ENCODE measurements at places on chromosomes 1 and 21.

GRCh38 chr1:26025517-26025916 lies 3.9 kb downstream of the EXTL1 start:
- no peak for DNase-seq

GRCh38 chr21:25215698-25216384 lies 391.4 kb downstream of the MRPL39 start:
- no peak for DNase-seq

DNA sequence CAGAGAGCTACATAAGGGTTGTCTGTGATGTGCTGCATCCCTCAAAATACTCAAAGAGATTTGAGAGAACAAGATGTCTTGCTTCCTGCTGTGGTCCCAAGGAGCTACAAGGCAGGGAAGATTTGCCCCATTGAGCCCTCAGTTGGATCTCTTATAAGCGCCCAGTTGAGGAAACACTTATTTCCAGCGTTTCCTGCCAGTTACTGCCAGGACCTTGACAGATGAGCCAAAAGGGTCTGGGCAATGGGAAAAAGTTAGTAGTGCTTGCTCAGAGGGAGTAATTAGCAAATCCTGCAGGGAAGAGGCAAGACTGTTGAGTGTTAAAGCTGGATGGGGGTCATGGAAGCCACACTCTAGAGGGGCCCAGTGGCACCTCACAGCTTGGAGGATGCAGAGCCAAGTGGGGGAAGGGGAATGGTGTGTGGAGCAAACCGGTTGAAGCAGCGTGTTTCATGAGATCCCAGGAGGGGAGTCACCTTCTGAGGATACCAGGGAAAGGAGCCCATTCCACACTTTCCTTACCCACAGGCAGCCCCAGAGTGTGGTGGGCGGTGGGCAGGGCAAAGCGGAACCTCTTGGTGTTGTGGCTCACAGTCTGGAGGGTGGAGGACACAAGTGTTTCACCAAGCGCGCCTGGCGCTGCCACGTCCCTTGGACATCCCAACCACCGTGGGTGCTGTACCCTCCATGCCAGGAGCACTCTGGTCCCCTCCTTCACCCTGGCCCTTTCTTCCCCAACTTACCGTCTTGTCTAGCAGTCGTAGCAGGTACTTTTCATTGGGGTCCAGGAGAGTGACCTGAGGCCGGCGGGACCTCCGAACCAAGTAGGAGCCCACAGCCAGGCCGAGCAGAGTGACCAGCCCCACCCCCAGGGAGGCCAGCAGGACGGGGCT lies 805 bp downstream of the CYB5R1 start:
- no peak for DNase-seq

- DNase-seq: no peak
Measured at GRCh38 chr1:48470950-48471690, 884 bp downstream of the SPATA6 start.

- DNase-seq: no peak
Measured at GRCh38 chr1:46622344-46622743, 5.7 kb upstream of the MOB3C start.

DNA sequence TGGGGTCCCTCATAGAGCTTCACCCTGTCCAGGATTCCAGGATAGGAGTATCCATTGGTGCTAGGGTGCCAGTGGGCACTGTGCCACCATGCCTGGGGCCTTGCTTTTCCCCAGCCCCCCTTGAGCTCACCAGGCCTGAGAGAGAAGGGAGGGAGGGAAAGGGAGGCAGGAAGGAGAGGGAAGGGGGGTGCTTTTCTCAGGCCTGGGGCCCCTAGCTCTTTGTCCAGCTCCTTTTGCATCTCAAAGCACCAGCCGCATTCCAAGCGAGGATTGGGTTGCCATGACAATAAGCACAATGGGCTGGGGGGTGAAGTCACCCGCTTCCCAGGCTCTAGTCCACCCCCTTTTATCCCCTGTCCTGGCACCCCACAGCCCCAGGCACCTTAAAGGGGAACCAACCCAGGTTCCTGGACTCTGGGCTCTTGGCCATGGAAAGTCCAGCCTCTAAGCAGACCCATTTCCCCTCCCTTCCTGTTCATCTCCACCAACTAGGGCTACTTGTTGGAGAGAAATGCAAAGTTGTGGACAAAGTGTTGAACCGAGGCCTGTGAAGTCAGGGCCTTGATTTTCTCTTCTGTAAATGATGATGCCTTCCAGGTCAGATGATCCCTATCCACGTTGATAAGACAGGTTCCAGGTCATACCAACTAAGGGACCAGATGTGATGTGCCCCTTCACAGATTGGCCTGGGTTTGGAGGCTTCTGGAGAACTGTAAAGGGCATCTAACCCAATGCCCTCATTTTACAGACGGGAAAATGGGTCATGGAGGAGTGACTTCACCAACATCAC lies 11.4 kb downstream of the THBS3 start:
- DNase-seq: no peak

DNA sequence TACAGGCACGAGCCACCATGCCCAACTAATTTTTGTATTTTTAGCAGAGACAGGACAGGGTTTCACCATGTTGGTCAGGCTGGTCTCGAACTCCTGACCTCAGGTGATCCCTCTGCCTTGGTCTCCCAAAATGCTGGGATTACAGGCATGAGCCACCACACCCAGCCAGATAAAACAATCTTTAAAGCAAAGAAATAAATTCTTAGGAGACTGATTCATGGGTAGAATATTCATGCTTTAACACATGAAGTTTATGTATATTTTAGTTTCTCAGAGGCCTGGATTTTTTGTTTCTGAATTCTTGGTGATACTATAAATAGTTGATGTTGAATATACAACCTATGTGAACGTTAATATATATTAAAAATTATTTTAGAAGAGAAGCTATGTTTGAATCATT lies 127.4 kb upstream of the KIAA1614 start:
- no peak for DNase-seq

DNA sequence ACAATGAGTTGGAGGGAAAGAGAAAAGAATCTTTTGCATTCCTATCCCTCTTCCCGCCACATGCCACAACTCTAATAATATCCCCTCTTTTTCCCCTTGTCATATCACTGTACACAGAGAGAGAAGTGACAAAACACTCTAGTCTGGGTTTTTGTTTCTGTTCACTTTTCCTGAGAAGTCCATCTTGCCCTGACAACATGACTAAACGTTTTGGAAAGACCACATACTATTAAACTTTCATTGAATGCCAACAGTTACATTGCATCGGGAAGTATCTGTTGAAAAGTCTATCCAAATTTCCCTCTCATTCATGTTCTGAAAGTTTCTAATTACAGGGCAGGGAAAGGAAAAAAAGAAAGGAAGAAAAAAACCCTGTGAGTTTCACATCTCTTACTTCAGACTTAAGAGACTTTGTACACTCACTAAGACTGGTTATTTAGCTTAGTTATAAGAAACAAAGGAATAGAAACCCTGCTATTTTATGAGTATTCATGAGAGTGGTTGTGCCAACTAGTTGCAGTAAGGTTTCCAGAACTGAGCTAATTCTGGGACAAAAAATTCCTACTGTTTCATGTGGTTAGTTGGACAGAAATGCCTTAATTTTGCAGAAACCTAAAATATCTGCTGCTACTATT lies 16.9 kb downstream of the PLA2G4A start:
- no peak for DNase-seq

DNA sequence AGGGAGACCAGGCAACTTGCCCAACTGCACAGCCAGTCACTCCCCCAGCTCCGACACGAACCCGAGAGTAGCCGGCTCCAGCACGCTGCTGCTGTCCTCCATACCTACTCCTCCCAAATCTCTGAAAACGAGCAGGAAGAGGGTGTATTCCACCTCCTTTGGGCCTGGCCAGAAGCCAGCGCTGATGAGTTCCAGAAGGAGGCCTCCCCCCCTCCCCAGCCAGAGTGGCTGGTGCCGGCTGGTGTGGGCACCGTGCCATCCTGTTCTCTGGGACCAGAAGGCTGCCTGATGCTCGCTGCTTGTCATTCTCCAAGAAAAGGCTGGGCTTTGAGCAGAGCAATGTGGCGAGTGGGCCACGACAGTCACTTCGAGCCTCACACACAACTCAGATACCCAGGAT lies 22.2 kb downstream of the KCNN3 start:
- DNase-seq: no peak

- no peak for DNase-seq
Measured at GRCh38 chr1:228190778-228191177, 17.1 kb upstream of the OBSCN start.

DNA sequence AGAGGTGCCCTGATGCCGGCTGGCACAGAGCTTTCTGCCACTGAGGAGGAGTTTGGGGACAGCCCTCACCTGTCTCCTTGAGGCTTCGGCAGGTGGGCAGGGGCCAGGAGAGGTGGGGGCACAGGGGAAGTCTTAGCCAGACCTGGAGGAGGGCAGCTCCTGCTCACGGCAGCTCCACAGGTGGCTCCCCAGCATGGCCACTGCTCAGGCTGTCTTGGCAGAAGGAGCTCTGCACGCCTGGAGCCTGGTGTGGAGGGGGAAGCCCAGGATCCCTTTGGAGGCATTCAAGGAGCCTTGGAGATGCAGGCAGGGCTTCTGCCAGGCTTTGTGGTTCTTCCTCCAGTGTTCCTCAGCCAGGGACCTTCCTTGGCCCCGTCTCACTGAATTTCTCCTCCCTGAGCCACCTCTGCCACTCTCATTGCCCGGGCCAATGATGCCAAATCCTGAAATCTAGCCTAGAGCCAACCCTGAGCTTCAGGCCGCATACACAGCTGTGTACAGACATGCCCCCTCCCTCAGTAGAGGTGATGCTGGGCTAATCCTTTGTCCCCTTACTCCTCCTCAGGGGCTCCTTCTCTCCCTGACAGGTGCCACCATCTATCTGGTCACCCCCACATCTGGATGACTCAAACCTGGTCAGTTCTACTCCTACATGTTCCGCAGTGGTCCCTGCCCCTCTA lies 251.8 kb upstream of the VAMP3 start:
- DNase-seq: no peak

GRCh38 chr1:100328133-100328532 lies 24.2 kb upstream of the CDC14A start:
- no peak for DNase-seq

- no peak for DNase-seq
Measured at GRCh38 chr1:115830963-115831362, 10.0 kb downstream of the NHLH2 start.

DNA sequence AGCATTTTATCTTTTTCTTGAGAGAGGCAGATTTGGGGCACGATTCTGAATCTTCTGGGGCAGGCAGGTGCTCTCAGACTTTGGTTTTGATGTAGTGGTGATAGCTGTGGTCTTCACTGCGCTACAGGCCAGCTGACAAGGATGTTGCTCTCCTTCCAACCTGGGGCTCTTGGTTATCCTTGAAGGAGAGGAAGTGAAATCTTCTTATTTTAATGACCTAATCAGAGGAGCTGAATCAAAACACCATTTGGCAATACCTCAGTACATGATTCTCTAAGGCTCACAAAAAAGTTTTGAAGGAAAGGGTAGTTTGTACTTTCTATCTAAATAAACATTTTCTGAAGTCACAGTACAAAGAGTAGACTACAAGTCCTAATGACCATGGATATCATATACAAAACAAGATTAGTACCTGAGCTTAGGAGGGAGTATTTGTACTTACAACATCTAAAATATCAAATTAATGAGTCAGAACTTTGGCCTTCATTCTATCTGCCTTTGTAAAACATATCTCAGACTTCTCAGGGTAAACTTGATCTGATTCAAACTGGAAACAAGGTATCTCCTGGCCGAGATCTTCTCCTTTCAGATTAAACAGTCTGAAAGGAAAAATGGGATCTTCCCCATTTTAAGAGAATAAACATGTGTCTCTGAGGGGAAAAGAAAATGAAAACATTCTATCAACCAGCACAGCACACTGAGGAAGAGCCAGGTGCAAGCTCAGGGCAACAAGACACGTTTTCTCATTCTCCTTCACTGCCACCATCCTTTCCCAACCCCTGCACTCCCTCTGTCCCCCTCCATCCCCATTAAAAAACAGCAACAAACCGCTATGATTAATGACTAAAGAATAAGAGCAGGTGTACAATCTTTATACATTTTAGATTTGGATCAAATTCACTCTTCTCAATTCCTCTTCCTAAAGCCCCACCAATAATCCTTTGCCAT lies 69.2 kb downstream of the SH3GLB1 start:
- DNase-seq: no peak

- DNase-seq: no peak
Measured at GRCh38 chr1:173175514-173176145, 31.5 kb downstream of the TNFSF4 start.

DNA sequence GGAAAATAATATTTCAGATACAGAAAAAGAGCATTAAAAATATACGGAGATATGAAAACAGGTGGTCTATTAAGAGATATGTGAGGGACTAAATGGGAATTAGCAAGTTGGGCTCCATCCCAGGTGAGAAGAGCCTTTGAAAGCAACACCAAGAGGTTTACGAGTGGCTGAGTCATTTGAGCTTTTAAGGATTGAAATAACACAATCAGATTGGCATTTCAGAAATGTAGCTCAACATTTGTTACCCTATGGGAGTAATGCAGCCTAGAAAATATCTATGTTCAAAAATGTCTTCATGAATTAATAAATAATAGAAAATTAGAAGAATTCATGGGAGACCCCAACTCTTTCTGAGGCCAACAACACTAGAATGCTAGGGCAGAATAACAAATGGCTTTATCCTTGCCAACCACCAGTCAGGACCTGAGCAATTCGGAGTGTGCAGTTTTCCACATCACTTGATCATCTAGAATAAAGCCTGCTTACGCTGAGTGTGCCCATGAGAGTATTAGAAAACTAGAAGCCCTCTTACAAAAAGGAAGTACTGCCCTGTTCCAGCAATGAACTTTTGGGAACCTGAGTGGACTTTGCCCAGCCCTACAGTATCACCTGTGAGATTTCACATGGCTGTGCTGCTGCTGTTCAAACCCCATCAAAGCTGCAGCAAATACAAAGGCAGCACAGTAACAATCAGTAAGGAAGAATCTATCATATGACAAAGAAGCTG lies 538.0 kb upstream of the CAMK1G start:
- DNase-seq: no peak

Data from AG04449 (cell line).